ENCODE measurements at places on chromosomes 3 and 15. TPM values are rescaled to one million over a fixed set of nuclear protein-coding genes. Genes with fewer than 3 reads are reported as not detected.

GRCh38 chr15:80242132-80242769 is 9.8 kb downstream of the CTXND1 start:
- peak; percentile 60 for DNase-seq

- DNase-seq, result peak; percentile 52
Measured at GRCh38 chr3:80688814-80689213, 921.0 kb upstream of the ROBO1 start.

- DNase-seq, result no peak
Measured at GRCh38 chr3:58068122-58068809, 60.0 kb downstream of the FLNB start.

DNA sequence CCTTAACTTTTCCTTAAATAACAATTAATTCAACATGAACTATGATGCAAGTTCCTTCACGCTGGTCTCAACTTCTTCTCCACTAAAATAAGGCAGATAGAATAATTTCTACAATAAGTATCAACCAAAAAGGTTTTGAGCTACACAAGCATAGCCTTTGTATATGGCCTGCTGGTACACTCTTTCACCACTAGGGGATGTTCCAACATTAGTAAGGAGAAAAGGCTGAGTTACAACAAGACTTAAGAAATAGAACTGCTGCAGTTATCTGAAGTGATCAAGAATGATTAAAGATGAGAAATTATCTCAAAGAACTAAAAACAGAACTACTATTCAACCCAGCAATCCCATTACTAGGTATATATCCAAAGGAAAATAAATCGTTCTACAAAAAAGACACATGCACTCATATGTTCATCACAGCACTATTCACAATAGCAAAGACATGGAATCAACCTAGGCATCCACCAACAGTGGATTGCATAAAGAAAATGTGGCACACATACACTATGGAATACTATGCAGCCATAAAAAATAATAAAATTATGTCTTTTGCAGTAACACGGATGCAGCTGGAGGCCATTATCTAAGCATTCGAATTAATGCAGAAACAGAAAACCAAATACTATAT is 14.4 kb downstream of the ATP13A3 start:
- peak; percentile 25 for DNase-seq

- no peak for DNase-seq
Measured at GRCh38 chr3:128723477-128723876, 2.5 kb upstream of the RAB7A start.

- DNase-seq, result peak; percentile 94
Measured at GRCh38 chr15:99123713-99124451, 19.0 kb downstream of the SYNM start.

DNA sequence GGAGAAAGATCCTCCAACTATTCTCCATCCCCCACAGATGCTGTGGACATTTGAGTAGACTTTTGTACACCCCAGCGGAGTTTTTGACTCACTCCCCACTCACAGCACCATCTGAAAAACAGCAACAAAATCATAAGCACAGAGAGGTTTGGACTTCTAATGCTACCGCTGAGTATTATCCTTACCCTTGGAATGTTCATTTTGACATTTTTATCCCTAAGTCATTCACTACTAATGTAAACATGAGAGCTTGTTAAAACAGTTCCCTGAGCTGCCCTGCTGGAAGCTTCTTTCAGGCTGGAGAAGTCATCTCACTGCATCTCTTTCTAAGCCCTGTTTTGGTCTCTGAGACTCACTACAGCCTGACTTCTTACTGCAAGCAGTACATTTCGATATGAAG is 1045.9 kb downstream of the MCTP2 start:
- no peak for DNase-seq

DNA sequence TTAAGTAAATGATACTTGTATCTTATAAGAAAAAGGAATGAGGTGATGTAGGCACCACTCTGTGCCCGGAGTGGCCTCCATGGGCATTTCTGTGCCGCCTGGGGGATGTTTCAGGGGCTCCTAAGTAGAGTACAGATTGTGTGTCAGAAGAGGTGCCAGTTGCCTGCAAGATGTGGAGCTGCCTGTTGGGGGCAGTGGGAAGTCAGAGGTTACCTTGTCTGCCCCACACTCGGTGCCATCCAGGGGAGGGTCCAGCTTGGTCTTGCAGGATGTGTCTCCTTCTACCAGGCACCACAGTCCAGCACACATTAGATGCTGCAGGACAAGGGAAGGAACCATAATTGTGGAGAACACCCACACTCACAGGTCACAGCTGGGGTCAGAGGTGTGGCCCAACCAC is 208.8 kb downstream of the ADAMTS17 start:
- no peak for DNase-seq

DNA sequence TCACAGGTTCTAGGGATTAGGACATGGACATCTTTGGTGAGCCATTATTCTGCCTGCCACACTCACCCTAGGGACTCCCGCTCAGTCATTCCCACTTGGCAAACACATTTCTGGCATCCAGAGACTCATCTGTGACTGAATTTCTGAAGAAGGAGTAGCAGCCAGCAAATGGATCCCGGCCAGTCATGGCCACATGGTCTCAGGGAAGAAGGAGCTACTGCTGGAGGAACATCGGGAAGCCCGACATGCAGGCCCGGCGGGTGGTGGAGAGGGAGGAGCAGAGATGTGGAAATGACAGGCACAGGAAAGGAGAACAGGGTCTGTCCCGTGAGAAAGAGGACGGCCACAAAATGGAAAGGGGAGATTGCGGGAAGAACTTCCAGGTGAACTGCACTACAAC is 65.4 kb downstream of the SEMA5B start:
- DNase-seq, result no peak

DNA sequence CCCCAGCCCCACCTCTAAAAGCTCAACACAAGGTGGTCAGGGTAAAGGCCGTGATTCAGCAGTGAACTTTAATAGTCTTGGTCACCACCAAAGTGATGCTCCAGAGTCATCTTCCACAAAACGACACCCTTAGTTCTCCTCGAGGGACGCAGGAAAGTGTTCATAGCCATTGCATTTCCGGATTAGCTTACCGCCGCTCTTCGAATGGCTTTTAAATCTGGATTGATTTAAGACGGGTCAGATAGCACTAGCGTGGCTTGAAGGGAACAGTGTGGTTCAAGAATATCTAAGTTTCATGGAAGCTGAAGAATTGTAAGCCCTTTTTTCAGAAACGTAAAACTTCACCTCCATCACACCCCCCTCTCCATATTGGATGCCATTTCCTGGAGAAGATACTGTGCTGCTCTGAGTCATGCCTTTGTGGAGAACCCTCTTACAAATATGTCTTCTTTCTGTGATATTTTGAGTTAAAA is 829 bp downstream of the RNF7 start:
- DNase-seq, result peak; percentile 45

DNA sequence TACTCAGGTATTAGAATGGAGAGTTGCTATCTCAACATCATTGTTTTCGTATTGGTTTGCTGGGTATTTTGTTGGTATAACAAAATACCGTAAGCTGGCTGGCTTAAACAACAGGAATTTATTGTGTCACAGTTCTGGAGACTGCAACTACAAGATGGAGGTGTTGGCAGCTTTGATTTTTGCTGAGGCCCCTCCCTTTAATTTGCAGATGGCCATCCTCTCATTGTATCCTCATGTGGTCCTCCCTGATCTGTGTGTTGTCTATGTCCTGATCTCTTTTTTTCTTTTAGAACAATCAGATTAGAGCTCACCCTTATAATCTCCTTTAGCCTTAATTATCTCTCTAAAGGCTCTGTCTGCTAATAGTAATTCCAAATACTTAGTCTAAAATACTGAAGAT is 299.8 kb upstream of the GOLIM4 start:
- DNase-seq, result no peak

DNA sequence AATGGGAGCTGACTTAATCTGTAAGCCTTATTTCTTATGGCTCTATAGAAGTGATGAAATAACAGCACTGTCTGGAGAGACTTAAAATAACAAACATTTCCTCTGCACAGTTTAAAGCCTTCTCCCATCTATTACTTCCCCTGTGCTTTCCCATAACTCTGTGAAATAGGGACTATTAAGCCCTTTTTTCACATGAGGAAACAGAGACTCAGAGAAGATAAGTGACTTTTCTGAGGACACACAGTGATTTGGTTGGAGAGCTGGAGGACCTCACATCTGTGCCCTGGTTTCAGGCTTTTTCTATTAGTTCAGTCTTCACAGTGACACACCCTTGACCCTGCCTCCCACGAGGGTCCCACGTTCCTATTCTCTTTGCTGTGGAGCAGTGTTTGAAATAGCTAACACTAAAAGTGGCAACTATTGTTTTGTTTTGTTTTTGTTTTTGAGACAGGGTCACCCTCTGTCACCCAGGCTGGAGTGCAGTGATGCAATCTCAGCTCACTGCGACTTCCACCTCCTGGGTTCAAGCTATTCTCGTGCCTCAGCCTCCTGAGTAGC is 82.9 kb downstream of the ST6GAL1 start:
- no peak for DNase-seq

DNA sequence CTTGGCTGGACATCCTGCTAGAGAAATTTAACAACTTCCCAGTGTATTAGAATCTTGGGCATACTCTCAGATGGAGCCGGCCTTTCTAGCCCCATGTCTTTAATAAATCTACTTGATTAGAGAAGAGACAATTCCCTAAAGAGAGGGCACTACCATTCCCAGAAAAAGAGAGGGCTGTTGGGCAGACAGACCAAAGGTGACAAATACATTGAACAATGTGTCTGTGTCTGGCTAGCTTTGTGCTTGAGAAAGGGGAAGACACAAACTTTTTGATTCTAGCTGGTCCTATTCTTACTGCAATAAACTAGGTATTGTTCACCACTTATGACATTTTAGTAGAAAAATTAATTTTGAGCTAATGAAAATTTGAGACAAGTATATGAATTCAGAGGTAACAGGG is 57.7 kb downstream of the DUT start:
- DNase-seq, result no peak

DNA sequence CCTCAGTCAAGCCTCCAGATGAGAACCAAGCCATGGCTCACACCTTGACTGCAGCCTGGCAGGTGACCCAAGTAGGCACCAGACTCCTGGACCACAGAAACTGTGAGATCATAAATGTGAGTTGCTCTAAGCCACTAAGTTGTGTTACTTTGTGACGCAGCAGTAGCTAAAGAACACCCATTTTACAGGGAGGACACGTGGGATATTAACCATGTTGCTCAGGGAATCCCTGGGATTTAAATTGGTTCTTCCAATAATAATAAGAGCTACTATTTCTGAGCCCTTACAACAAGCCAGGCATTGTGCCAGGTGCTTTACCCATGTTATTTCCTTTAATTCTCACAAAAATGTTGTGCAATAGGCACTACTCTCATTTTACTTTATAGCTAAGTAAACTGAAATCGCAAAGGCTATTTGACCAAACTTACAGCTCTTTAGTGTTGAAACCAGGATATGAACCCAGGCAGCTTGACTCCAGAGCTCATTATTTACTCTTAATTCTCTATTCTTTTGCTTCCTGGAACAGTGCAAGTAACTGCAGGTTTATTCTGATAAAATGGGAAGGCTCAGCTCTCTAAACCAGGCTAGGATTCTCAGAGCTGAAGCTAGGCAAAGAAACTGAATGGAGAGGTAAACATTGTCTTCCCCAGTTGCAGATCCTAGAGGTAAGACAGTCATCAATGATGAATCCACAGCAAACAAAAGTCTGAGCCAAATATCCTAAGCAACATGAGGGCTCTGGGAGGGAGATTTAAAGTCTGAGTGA is 294.4 kb downstream of the KBTBD8 start:
- peak; percentile 22 for DNase-seq

DNA sequence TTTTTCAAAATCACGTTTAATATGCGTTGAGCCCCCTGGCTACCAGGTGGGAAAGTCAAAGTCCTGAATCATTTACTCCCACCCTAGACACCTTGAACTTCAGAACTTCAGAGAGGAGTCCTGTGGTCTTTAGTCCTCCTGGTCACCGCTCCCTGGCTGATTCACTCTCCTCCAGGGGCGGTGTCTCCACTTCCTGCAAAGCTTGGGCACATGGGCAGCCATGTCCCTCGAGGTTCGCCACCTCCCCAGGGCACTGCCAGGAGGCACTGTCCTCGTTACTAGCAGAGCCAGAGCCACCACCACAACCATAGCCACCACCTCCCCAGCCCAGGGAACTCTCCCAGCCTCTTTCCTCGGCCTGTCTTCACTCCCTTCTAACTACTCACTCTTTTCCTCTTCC is 31.0 kb downstream of the LOXL1 start:
- DNase-seq, result no peak

GRCh38 chr3:131988209-131988608 is 46.6 kb downstream of the CPNE4 start:
- no peak for DNase-seq

DNA sequence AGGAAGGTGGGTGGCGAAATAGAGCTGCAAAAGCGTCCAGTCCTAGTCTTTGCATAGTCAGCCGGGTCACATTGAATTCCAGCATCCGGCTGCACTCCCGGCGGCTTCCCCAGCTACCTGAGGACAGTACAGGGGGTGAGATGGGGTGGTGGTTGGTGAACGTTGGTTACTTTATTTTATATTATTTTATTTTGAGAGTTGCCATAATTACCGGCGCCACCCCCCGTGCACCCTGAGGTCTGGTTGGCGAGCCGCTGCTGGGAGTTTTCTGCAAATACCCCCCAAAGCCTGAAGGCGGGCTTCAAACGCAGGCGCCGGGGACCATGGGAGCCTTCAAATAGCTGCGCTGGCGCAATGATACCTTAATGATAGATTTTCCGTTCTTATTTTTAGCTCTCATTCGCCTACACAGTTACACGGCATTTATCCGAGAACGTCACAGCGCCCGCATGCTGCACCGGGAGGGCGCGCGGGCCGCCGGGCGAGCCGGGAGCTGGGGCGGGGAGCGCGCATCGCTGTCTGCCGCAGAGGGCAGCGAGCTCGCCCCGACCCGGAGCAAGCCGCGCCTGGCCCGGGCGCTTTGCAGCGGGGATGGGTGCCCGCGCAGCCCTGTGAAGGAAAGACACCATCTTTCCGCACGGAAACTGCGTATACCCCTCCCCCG is 756 bp upstream of the RASGRF1 start:
- peak; percentile 65 for DNase-seq

The C2CD4B gene
- polyA plus RNA-seq, result 0.45 TPM

The KY gene
- not detected for polyA plus RNA-seq

The GATM gene
- 3.7 TPM for polyA plus RNA-seq

The HYAL1 gene
- 0.62 TPM for polyA plus RNA-seq

The ZSCAN2 gene
- 17.2 TPM for polyA plus RNA-seq
